ENCODE measurements at places on chromosomes 6 and 20.

DNA sequence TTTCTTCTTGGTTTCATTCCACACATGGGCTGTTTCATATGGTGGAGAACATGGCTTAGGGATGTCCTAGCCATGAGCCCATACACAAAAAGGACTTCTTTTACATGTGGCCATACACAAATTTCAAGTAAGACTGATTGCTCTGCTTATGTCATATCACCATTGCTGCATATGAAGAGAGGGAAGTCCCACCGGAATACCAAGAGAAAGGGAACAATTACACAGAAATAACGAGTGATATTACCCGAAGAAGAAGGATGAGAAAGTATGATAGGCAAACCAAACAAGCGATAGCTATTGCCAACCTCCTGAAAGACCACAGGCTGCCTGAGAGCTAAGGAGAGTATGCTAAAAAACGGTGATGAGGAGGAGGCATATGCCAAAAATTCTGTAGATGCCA is 70.5 kb upstream of the TNFRSF21 start:
- no peak for DNase-seq

GRCh38 chr20:60934724-60935123 is 317.3 kb upstream of the CDH4 start:
- DNase-seq: no peak

DNA sequence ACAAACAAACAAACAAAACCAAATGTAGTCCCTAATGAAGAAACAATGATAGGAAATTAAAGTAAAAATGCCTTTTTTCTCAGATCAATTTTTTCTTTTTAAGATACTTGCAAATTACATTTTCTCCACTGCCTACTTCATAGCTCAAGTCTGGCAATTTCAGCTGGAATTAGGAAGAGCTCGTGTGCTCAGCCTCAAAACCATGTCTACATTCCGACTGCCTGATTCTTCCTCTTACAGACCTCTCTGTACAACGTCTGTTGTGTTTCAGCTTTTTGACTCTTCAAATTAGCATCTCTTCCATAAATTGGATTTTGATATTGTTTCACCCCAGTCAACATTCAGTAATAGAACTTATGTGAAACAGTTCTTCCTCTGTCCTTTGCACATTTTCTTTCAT is 9.3 kb upstream of the EDN1 start:
- DNase-seq: no peak

DNA sequence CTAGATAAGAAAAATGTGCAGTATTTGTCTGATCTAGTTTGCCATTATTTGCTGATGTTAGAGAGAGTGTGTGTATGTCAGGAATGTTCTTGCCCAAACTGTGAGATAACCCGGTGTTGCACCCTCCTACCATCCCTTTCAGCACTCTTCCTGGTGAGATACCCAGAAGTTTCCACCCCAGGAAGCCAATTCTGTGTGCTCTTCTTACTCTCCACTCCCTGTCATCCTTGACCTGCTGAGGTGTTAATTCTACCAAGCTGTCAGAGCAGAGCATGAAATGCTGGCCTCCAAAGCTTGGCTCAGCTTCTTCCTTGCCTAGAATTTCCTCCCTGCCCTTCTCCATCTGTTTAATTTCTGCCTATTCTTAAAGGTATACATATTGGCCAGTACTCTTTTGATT is 237.3 kb upstream of the CNR1 start:
- no peak for DNase-seq

GRCh38 chr20:62123450-62124118 is 1.3 kb downstream of the LSM14B start:
- DNase-seq: no peak

DNA sequence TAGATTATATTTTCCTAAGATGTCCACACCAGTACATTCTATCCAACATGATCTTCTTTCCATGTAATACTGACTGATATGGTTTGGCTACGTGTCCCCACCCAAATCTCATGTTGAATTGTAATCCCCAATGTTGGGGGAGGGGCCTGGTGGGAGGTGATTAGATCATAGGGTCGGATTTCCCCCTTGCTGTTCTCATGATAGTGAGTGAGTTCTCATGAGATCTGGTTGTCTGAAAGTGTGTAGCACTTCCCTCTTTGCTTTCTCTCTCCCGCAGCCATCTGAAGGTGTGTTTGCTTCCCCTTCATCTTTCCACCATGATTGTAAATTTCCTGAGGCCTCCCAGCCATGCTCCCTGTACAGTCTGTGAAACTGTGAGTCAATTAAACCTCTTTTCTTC is 12.2 kb upstream of the HBS1L start:
- DNase-seq: no peak

GRCh38 chr6:11404838-11405237 is 132.7 kb upstream of the TMEM170B start:
- DNase-seq: no peak

Data from astrocyte of the cerebellum (primary cell).